ENCODE measurements at places on chromosomes 2 and 18.

GRCh38 chr2:233025706-233026105, 6.8 kb upstream of the NEU2 start:
- DNase-seq: no peak

DNA sequence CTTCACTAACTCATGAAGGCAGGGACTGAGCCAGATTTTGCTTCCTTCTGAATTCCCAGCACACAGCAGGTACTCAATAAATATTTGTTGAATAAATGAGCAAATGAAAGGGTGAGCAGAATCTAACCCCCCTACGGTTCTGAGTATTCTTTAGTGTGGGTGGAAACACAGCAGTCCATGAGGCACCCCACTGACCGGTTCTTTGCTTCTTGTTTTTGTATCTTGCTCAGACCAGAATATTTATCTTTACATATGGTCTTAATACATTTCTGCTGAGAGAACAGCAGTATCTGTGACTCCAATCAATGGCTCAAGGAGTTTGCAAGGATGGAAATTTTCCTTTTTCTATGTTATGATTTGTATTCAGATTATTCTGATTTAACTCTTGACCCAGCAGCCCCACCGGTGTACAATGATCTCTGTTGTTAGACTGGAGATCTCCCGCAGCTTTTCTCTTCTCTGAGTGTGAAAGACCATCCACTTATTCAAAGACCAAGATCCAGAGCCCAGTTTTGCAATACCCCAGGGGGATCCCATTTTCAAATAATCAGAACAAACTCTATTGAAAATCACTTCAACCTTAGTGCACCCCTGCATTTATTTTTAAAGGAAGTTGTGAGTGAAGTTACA, 506.5 kb upstream of the TNP1 start:
- DNase-seq: no peak

GRCh38 chr18:49016648-49017539, 66.1 kb upstream of the SMAD7 start:
- DNase-seq: no peak

DNA sequence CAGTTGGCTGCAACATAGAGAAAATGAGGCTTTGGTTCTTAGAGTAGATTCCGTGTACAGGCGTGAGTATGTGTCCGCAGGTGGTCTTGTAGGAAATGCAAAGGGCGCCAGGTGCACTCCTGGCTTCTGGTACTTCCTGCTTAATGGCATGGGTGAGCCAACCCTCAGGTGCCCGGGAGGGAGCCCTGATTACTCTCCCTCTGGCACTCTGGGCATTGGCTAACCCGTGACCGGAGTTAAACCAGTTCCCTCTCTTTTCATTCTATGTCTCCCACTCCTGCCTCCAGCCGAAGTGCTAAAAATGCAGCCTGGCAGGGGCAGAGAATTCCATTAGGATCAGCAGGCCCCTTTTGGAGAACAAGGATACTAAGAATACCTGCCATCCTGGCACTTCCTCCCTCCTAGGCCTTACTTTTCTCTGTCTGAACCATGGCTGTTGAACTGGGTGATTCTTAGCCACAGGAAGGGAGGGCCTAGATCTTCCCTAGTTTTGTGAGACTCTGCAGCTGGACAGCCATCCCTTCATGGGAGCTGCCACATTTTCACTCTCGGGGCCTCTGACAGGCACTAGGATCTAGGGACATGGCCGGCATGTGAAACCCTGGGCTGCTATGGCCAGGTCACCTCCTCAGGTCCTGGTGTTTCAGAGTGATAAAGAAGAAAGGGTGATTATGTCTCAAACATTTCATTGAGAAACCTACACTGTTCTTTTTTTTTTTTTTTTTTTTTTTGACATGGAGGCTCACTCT, 6.5 kb downstream of the MERTK start:
- no peak for DNase-seq

GRCh38 chr2:111118981-111119821, 1.5 kb upstream of the BCL2L11 start:
- no peak for DNase-seq

GRCh38 chr2:121777699-121778058, 22.2 kb downstream of the TSN start:
- no peak for DNase-seq

DNA sequence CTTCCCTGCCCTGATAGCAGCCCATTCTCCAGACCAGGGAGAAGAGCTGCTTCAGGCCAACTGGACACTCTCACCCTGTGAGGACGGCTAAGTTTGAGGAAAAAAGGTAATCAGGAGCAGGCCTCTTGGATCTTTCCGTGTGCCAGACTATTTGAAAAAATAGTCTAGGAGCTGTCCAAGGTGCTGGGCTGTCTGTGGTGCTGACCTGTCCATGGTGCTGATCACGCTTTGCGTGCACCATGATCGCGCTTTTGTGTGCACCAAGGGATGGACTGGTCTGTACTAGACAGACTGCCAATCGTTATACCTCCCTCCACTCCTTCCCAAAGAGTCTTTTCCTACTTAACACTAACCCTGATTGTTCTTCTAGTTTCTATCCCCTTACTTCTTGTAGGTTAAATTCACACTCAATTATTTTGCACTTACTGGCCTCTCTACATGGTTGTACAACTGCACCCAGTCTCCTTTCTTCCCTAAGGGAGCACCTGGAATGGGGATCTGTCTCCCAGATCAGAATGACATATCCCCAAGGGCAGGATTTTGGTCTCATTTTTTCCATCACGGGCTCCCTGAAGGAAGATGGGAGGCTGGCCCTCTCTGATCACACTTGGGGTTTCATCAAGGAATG, 295.4 kb downstream of the CELF4 start:
- no peak for DNase-seq

DNA sequence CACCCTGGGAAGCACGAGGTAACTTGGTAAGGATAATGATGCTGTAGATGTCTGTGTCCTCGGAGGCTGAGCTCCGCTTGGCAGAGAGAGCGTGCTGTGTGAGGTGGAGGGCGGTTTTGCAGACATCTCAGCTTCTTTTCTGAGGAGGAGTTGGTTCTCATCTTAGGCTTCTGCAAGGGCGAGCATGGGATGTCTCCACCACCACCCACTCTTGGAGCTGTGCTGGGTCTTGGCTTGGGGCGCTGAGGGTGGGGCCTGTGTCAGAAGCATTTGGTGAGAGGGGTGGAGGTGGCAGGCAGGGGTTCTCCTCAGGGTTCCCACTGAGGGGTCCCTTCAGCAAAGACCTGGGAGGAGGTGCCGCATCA, 9.2 kb downstream of the OXER1 start:
- DNase-seq: no peak

- DNase-seq: no peak
Observed at GRCh38 chr18:23912356-23912755, 102.2 kb upstream of the TTC39C start.

- DNase-seq: no peak
Observed at GRCh38 chr2:188478724-188479123, 187.1 kb downstream of the GULP1 start.

DNA sequence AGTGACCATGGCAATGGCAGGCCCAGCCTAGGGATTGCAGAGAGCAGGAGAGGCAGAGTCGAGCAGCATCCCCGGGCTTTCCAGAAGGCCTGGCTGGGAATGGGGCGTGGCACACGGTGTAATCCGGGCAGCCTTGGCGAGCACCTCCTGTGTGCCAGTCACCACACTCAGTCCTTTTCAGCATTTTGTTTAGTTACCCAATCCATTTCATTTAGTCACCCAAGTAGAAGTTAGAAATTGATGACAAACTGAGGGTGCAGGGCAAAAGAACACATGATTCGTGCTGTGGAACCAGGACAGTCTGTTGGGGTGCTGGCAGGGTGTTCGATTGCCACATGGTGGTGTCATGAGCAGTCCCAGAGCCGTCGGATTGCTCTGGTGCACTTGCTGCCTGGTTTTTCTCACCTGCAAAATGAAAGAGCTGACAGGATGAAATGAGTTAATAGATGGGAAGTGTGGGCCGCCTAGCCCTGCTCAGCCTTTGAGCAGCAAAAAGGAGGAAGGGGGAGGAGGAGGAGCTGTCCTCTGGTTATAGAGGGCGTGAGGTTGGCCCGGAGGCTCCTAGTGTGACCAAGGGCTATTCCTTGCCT, 299.4 kb downstream of the AGAP1 start:
- no peak for DNase-seq

DNA sequence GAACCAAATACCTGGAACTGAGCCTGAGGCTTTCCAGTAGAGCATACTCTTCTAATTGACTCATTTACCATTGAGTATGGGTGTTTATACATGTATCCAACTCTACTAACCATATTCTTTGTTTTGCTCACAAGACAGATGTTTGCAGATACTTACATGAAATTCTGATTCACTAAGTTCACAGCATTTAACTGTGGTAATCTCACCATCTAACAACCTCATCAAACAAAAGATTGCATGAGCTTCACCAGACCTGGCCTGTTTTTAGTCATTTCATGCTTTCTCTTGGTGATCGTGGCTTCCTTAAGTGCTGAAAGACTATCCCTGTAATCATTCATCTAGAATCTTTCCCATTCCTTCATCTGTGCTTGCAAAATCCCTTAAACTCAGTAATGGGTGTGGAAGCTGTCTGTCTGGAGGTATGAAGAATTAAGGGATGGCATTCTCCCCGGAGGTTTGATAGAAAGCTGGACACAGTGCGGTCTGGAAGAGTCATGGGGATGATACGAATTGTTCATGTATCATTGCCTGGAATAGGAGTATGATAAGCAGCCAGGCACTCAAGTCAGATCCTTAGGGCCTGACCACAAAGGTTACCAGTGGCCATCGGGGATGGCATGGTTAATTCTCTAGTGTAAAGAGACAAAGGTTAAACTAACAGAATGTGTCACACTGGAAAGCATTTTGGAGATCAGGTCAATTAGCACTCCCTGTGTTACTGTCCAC, 42.0 kb upstream of the IL1R1 start:
- DNase-seq: no peak

- no peak for DNase-seq
Observed at GRCh38 chr18:56907771-56908170, 239.1 kb upstream of the BOD1L2 start.

DNA sequence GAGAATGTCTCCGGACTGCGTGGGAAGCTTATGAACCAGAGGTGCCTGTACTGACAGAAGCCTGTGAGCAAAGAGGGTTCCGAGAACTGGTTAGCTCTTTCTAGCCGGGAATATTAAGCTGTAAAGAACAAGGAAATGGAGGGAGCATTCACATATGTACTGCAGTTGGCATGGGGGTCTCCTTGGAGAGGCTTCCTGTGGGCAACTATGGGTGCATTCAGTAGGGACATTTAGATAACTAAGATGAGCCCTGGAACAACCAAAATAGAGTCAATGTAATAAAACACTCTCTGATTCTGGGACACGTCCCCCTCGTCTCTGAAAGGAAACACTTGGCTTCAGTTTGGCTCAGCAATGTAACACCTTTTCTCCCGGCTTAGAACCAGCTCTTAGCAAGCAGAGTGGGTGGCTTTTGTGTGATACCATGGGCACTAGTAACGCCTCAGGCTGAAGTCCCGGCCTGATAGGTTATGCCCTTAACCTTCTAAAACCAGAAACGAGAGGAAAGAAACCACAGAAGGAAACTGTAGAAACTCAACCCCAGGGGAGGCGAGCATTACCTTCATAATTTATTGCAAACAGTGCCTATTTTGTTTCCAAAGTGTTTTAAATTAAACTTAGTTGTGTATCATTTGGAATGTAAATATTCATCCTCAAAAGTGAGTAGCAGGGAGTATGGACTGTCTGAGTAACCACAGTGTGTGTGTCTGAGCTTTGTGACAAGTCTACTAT, 48.8 kb upstream of the LPIN2 start:
- DNase-seq: no peak

DNA sequence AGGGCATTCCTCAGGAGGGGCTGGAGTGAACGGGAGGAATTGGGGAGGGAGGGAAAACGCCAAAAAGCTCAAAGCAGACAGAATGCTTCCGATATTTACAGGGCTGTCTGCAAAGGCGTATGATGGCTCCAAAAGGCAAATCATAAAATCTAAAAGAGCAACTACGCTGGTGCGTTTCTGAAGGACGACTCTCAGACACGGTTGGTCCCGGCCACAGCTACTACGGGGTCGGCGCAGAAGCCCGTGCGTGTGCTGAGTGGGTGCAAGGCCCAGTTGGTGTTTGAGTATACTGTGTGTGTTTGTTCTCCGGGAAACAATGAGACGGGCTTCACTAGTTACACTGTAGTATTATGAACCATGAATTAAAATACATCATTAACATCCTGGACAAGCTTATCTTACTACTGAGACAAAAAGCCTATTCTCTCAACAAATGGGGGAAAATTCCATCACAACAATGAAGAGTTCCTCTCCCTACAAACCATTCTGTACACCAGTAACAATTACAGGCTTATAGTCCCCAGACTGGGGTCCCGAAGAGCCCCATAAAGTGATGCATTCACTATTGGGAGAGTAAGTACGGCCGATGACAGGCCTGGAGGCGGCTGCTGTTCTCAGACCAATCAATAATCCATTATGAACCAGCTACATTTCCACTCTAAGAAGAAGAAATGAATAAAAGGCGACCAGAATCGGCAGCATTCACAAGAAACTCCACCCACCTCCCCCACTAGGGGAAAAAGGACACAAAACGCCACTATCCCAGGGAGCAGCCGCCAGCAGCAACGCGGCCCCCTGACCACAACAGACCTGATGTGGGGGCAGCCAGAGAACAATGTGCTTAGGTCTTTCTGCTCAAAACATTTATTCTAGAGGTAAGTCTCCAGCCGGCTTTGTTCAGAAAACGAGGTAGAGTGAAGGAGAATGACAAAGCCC, 43.4 kb downstream of the ZNF516 start:
- DNase-seq: no peak

GRCh38 chr2:190635781-190636180, 13.1 kb upstream of the NAB1 start:
- no peak for DNase-seq

DNA sequence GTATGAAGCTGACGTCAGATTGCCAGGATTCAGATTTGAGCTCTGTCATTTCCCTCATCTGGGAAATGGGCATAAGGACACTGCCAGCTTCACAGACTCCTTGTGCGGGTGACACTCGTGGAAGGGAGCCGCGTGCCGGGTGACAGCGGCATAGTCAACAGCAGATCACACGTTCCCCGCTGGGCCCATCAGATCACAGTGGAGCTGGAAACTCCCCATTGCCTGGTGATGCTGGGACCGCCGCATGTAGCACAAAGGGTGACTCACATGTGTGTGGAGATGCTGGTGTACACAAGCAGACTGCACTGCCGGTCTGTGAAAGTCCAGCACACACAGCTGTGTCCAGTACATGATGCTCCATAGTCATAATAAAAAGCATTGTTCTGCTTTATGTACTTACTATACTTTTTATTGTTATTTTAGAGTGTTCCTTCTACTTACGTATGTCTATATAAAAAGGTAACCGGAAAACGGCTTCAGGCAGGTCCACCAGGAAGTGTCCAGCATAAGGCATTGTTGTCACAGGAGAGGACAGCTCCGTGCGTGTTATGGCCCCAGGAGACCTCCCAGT, 31.8 kb downstream of the SALL3 start:
- DNase-seq: no peak

GRCh38 chr2:216960671-216961268, 100.9 kb upstream of the TNP1 start:
- no peak for DNase-seq

GRCh38 chr2:99677814-99678213, 188.0 kb upstream of the REV1 start:
- DNase-seq: no peak

- no peak for DNase-seq
Observed at GRCh38 chr2:75317802-75318201, 118.5 kb upstream of the TACR1 start.

Data from NK-92 treated with Interleukin-12 subunit alpha and Interleukin-12 subunit beta, amount 100 ng/mL, for 24 hours (cell line).